Activated CD4-positive, CD25-positive, alpha-beta regulatory T cell treated with anti-CD3 and anti-CD28 coated beads, Interleukin-2, amount 50 U/mL, for 24 hours (primary cell): ENCODE measurements at places on chromosomes 13 and 19.

- no peak for ATAC-seq
Measured at GRCh38 chr19:37987356-37988332, 80.6 kb downstream of the SIPA1L3 start.

DNA sequence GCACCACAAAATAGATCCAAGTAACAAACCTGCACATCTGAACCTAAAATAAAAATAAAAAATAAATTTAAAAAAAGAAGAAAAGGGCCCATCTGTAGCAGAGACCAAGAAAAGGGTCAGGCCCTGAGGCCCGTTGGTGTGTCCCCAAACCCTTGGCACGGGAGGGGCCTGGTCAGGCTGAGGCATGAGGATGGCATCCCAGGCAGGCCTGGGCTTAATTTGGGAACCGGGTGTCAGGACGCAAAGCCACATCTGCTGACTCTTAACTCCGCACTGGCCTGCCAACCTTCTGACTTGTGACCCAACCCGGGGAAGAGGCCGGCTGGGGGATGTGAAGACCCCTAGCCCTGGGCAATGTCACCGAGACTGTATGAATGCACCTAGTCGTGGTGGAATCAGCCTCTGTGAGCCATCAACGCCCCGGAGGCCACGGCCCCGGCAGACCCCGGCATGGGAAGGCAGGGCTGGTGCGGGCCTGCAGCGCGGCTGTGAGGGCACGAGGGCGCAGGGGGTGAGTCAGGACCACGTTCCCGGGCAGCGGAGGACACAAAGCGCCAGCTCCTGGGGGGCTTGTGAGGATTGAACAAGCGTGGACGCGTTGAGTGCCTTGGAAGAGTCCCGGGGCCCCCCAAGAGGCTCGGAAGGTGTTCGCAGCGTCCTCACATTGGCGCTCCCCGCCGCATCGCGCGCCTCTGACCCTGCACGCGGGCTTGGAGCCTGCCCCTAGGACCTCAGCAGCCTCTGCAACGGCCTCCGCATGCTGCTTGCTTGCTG lies 38.2 kb downstream of the ATP12A start:
- ATAC-seq, result no peak

DNA sequence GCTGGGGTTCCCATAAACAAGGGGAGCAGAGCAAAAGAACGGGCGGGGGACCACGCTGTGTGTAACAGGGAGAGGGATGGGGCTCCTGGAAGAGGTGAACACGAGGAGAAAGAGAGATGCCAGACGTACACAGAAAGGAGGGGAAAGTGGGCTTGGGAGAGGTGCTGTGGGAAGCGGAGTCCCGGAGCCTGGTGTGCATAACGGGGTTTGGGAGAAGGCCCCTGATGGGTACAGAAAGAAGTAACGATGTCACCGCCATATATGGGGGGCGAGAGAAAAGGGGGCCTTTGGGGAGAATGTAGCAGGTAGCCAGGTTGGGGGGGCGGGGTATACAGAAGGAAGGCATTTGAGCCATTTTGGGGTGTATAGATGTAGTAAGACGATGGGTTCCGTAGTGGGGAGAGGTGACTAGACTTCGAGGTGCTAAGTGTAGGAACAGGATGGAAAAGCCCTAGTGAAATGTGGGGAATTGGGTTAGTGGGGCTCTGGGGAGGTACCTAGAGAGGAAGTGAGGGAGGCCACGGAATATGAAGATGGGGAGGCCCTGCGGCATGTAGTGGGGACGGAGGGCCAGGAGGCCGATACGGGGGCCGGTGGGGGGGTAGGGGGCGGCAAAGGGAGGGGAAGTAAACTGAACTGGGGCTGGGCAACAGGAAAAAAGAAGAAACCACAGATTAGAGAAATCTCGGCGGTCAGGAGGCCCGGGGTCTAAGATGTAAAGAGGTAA lies 787 bp downstream of the ZNF580 start:
- ATAC-seq, result no peak

- peak; percentile 73 for ATAC-seq
Measured at GRCh38 chr13:79187917-79188690, 218.0 kb downstream of the RBM26 start.

- no peak for ATAC-seq
Measured at GRCh38 chr13:92414851-92415250, 811.8 kb upstream of the GPC6 start.

- no peak for ATAC-seq
Measured at GRCh38 chr13:106121173-106121754, 414.2 kb downstream of the EFNB2 start.

DNA sequence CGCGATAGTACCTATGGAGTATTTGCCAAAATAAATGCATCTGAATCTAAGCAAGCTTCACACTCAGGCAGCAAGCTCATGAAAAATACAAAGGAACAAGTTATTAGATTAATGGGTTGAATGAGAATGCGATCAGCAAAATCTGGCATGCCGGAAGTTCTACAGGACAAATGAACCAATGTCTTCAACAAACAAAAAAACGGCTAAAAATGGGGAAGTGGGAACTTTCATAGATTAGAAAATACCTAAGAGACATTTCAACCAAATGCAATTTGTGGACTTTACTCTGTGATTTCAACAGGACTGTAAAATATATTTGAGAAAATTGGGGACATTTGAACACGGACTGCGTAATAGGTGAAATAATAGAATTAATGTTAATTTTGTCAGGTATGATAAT lies 22.4 kb upstream of the RNASEH2B start:
- ATAC-seq, result no peak

DNA sequence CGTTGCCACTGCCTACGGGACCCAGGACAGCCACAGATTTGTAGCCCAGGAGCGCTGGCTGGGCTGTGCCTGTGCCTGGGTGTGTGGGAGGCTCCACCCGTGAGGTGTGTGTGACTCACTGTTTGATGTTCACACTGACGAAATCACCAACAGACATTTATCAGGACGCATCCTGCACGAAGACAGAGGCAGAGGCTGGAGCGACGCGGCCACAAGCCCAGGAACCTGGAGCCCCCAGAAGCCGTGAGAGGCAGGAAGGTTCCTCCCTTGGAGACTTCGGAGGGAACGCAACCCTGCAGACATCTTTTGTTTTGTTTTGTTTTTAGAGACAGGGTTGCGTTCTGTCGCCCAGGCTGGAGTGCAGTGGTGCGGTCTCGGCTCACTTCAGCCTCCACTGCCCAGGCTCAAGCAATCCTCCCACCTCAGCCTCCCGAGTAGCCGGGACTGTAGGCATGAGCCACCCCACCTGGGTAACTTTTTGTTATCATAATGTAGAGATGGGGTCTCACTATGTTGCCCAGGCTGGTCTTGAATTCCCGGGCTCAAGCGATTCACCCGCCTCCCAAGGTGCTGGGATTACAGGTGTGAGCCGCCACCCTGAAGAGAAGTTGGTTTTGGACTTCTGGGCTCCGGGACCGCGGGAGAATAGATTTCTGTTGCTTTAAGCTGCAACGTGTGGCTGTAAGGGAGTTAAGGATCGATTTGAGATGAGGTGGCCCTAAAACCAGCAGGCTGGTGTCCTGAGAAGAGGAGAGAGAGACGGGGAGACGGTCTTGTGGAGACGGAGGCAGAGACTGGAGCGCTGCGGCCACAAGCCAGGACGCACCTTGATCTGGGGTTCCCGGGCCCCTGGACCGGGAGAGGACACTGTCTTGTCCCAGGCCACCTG lies 24.9 kb upstream of the WDR18 start:
- ATAC-seq, result peak; percentile 95

- ATAC-seq, result no peak
Measured at GRCh38 chr13:113664751-113665596, 2.0 kb upstream of the GRK1 start.

- no peak for ATAC-seq
Measured at GRCh38 chr13:109372666-109373065, 413.7 kb downstream of the IRS2 start.

- ATAC-seq, result no peak
Measured at GRCh38 chr19:2624537-2625091, 77.9 kb downstream of the GNG7 start.

DNA sequence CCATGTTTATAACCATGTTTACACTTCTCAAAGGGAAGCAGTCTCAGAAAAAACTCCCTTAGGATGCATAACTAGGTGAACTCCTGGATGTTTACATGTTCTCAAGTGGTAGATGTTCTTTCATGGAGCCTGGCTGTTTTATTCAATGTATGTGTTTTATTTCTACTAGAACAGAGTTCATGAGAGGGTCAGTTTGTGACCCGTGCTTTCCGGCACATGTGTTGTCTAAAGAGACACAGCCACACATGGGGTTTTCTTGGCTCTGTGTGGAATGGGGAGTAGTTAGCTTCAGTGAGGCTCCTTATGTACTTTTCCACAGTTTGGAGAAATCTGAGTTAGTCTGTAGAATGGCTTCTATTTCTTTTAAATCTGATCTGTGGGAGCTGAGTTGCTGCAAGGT lies 60.9 kb downstream of the ATP8A2 start:
- ATAC-seq, result no peak

GRCh38 chr19:39518975-39519374 lies 4.0 kb downstream of the SELENOV start:
- no peak for ATAC-seq

DNA sequence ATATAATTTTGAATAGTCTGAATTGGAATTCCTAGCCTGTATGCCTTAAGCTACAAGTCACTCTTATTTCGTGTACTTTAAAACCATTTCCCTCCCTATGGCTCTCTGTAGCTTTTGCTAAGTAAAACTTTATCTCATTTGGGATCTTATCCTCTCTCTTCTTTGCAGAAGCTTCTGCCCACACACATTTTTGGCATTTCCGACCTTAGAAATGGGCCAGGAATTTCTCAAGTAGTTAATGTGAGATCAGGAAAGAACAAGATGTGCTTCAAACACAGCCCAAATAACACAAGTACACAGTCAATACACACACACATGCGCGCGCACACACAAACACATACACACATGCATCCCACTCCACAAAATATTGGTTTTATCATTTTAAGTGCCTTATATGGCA lies 931.0 kb upstream of the MIR17HG start:
- no peak for ATAC-seq

- no peak for ATAC-seq
Measured at GRCh38 chr19:45136507-45137178, 24.1 kb downstream of the NKPD1 start.

DNA sequence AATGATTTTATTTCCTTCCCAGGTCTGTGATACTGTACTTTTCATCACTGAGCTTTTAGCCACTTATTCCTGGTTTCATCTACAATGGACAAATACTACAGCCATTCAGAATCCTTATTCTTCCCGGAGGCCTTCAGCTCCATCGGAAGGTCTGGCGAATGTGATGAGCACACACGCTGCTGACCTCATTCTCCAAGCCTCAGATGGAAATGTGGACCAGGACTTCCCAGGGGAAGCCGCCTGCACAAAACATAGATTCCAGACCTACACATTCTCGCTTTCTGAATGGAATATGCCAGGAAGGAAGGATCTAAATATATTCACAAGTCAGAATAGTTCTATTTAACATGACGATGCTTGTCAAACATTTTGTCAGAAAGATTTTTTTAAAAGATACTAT lies 75.6 kb downstream of the CDADC1 start:
- ATAC-seq, result no peak

DNA sequence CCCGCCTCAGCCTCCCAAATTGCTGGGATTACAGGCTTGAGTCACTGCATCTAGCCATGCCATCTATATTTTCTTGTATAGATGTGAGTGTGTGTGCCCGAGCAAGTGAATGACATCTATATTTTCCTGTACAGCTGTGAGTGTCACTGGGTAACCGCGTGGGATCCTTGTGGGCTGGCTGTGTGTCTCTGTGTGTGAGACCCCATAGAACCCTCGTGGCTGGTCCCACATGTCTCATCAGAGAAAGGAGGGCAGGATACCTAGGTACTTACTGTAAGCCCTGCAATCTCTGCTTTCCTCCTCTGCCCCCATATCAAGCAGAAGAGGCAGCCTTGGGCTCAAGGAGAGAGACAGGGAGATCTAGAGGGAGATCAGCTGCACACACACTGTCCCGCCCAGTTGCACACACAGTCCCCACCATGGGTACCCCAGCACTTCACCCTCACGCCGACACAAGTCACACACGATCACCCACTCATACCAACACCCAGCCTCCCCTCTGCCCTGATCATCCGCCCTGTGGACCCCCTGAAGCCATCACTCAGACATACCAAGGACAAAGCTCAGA lies 655 bp downstream of the DENND1C start:
- peak; percentile 17 for ATAC-seq

- no peak for ATAC-seq
Measured at GRCh38 chr19:49474542-49474924, 518 bp downstream of the FLT3LG start.

DNA sequence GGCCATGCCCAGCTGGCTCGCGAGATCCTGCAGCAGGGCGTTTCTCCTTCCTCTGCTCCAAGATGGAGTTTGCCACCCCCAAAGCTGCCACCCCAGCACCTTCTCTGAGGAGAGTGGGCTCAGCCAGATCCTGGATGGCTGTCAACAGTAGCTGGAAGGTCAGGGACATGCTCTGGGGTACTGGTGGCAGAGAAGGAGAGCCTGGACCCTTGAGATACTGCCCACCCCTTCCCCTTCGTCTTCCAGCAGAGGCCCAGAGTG lies 11.6 kb downstream of the IRGC start:
- no peak for ATAC-seq

DNA sequence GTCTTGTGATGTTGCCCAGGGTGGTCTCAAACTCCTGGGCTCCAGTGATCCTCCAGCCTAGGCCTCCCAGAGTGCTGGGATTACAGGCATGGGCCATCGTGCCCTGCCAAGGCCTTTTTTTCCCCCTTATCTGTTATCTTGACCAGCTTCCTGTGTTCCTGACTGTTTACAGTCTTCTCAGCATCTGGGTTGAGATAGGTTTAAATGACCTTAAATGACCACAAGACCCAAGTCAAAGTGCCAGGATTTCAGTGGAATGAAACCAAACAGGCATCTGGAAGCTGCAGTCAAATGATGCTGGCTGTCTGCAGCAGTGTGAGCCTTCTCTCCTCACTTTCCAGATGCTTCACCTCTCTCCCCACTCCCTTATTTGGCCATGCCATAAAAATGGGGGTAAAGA lies 114.2 kb upstream of the CLDN10 start:
- no peak for ATAC-seq

GRCh38 chr19:5166262-5166661 lies 174.3 kb downstream of the PTPRS start:
- ATAC-seq, result no peak

DNA sequence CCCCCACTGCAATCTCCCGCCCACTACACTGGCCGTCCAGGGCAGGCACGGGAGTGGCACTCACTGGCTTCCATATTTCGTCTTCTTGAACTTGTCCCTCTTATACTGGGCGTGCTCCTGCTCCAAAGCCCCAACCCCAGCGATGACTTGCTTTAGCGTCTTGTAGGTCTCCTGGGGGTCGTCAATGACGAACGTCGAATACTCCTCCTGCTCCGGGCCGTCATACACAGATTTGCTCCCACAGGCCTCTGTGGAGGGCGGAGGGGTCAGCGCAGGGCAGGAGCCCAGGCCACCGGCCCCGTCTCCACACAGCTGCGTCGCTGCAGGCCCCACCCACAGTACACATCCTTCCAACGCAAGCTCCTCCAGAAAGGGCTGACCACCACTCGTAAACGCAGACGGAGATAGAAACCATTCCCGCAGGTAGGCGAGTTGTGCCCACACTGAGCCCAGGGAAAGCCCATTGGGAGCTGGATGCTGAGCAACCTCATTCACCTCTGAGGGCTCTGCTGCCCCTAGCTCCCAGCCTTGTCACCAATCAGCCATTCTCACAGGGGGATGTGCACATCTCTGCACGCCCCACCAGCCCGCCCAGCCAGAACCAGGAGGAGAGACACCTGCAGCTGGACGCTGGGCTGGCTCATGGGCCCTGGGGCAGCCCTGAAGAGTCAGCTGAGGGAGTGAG lies 7.9 kb upstream of the C13orf46 start:
- ATAC-seq, result no peak
